Muscle of back (tissue), 13 donors: ENCODE measurements at places on chromosomes 5 and 9. TPM values are rescaled to one million over a fixed set of nuclear protein-coding genes. Genes with fewer than 3 reads are reported as not detected.

ZFP2 gene
- polyA plus RNA-seq = 2.8 TPM

KIF4B gene
- 0.16 TPM for polyA plus RNA-seq

FAXDC2 gene
- polyA plus RNA-seq = 14.1 TPM

PTGES gene
- polyA plus RNA-seq = 14.3 TPM

AJM1 gene
- 1.7 TPM for polyA plus RNA-seq

IFNA13 gene
- not detected for polyA plus RNA-seq

ANKRD55 gene
- polyA plus RNA-seq = 0.45 TPM

PCDHA7 gene
- polyA plus RNA-seq = 0.16 TPM

PPP3R2 gene
- polyA plus RNA-seq = not detected

UGT3A1 gene
- polyA plus RNA-seq = 47.3 TPM

CCNO gene
- polyA plus RNA-seq = 0.26 TPM

DNA sequence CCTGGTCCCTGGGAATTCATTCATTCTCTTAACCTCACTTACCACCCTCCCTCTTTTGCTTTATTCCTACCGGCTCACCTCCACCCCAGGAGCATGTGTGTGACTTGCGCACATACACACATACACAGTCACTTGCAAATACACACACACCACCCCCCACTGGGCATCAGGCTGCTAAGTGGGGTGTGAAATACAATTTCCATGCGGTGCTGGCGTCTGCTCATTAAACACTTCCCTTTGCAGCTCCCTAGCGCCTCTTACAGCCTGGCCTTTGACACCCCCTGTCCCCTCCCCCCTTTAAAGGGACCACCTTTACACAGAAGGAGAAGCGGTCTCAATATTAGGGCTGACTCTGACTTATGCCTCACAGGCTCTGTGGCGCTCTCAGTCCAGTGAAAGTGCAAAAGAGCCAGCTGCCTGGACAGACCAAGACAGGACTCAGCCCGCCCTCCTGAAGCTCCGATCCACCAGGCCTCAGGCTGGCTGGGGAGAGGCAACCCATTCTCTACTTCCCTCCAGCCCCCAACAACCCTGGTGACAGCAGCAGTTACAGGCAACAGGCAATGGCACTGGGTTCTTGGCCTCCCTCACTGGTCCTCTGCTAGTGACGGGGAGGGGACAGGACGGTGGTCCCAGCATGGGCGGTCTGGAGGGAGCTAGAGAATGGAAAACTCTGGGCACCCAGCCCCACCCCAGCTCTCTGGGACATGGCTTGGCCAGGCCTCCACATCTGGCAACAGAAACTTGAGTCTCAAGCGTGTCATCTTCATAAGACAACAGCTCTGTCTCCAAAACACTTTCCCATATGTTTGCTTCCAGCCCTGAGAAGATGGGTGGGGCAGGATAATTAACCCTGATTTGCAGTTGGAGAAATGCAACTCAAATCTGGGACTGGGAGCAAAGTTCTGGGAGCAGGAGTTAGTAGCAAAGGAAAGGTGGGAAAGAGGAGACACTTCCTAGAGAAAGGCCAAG lies 12.0 kb downstream of the ENHO start:
- DNase-seq = peak; percentile 71

DNA sequence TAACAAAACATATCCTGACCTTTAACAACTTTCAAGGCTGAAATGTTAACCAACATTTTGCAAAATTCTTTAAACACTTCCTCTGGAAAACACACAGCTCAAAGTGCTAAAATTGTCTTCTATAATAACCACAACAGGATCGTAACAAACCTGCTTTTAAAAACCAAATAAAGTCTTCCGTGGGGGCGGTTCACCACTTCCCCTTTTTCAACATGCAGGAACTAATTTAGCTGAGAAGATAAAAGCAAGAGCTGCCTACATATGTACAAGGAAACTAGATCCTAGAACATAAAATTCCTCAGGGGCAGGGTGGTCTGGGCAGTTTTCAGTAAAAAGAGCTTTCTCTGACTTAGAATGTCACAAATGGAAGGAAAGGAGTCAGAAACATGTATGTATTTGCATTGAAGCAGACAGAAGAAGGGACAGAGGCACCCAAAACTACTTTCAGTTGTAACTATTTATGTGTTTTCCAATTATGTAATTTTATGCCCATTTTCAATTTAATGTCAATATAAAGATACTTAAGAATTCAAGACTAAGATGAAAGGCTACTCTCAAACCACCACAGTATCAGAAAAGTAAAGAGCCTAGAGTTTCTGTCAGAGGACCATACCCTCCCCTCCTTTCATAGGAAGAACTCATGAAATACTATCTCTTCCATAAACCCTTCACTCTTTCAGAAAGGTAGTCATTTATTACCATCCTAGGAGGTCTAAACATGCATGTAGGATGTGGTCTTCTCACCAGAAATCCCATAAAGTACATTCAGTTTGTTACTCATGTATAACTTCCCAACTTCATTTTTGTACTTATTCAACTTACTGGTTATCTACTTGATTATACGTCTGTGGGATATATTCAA lies 185.9 kb upstream of the RASA1 start:
- DNase-seq = peak; percentile 10

DNA sequence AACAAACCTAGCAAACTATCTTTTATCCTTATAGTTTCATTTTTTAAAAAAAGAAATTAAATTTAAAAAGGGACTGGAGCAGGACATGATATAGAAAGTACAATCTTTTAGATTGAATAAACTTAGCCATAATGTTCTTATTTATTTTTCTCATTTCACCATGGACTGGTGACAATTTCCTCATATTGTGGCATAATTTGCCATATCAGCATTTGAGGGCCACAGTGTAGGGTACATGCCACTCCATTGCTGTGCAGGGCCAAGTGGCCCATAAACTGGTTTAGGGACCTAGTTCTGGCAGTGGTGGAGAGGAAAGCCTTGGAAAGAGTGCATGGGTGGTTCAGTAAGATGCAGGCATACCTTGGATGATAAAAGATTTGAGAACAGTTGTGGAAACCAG lies 232.9 kb upstream of the ELL2 start:
- DNase-seq = no peak

- no peak for DNase-seq
Measured at GRCh38 chr9:7542126-7542525, 257.5 kb downstream of the DMAC1 start.

GRCh38 chr5:133234273-133234672 lies 182.5 kb downstream of the HSPA4 start:
- no peak for DNase-seq

DNA sequence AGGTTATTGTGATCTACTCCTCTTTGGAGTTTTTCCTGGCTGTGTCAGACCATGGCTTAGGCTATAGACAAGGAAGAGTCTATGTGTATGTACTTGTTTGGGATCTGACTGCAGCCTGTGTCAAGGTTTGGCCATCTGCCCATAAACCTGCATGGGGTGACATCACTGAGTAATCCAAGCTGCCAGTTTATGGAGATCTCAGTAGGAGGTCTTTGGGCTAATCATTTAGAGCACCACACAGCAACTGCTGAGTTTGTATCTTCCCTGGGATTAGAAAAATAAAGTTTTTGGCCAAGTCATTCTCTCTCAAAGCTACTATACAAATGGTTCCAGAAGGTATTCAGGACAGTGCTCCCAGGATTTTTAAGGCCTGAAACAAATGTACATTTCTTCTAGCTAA lies 65.5 kb upstream of the HSPB3 start:
- DNase-seq = peak; percentile 91

- DNase-seq = peak; percentile 68
Measured at GRCh38 chr5:139422307-139422893, 16.9 kb downstream of the DNAJC18 start.

GRCh38 chr9:37229882-37230482 lies 109.6 kb downstream of the ZCCHC7 start:
- no peak for DNase-seq

GRCh38 chr5:132476876-132477781 lies 13.4 kb downstream of the IRF1 start:
- no peak for DNase-seq

GRCh38 chr9:130532426-130533080 lies 46.8 kb upstream of the FUBP3 start:
- no peak for DNase-seq

- no peak for DNase-seq
Measured at GRCh38 chr5:113237893-113238292, 196.9 kb downstream of the TSSK1B start.

DNA sequence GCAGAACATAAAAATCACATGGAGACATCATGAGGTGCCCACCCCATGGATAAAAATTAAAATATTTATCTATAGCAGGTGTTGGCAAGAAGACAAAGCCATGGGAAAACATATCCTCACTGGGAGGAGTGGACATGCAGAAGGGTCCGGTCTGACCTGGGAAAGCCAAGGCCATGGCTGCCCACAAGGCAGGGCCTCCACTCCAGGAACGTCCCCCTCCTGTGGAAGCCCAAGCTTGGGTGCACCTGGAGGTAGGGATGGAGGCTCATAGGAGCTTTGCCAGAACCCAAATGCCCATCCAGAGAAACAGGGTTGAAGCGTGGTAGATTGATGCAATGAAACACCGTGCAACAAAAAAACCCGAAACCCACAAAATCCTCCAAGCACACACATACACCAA lies 81.4 kb upstream of the COL5A1 start:
- no peak for DNase-seq

DNA sequence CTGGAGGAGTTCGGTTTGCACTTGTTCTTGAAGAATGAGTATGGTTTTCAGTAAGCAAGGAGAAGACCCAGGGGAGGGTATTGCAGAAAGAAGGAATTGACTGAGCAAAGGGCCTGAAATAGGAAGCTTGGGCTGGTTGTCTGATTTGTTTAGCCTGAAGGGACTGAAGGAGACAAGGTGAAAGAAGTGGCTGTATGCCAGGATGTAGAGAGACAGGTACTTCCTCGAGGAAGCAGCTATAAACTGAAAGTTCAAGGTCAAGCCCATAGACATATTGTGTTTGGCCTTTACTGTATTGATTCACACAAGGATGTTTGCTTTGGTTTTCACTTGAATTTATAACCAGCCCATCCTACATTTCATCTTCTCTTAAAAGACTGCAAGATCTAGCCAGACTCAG lies 183.1 kb downstream of the PALM2AKAP2 start:
- no peak for DNase-seq

DNA sequence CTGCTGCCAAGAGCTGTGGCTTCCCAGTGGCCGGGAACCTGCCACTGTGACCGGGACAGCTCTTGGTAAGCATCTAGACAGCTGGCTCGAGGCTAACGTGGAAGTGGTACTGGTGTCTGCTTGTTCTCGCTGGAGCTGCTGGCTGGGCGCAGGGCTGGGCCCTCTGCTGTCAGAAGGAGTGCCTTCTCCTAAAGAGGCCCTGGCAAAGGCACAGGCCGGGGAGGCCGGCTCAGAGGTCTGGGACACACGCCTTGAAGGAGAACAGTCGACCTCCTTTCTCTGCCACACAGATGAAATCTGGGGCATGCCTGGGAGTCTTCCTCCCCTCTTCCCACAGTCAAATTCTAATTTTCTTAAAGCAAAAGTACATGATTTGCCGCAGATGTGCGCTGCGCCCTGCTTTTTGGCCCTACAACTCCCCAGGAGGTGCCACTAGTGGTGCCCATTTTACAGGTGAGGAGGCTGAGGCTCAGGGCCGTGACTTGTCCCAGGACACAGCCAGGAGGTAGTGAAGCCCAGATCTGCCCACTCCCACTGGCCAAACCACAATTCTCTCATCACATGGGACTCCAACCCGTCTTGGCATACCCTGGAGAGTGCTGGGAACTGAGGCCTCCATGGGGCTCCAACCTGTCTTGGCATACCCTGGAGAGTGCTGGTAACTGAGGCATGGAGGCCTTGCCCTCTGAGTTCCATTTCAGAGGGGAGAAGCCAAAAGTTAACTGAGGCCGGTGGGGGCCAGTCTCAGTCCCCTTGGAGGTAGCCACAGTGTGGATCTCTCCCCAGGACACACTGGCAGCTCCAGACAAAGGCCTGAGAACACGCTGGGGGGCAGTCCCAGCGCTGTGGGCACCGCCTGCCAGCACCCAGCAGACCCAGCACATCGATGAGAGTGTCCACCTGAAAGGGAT lies 12.0 kb upstream of the RXRA start:
- DNase-seq = no peak

GRCh38 chr9:113131689-113132151 lies 19.1 kb upstream of the SLC31A2 start:
- peak; percentile 28 for DNase-seq

DNA sequence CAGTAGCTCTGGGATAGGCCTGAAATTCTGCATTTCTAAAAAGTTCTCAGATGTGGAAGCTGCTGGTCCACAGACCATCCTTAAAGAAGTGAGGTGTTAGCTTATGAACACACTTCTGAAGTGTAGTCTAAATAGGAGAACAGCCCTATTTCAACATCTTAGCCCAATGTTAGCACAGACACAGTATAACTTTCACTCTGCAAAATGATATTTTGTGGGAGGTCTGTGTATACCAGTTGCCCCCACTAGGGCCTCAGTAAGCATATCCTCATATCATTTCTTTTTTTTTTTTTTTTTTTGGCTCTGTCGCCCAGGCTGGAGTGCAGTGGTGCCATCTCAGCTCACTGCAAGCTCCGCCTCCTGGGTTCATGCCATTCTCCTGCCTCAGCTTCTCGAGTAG lies 7.5 kb upstream of the HABP4 start:
- DNase-seq = no peak

DNA sequence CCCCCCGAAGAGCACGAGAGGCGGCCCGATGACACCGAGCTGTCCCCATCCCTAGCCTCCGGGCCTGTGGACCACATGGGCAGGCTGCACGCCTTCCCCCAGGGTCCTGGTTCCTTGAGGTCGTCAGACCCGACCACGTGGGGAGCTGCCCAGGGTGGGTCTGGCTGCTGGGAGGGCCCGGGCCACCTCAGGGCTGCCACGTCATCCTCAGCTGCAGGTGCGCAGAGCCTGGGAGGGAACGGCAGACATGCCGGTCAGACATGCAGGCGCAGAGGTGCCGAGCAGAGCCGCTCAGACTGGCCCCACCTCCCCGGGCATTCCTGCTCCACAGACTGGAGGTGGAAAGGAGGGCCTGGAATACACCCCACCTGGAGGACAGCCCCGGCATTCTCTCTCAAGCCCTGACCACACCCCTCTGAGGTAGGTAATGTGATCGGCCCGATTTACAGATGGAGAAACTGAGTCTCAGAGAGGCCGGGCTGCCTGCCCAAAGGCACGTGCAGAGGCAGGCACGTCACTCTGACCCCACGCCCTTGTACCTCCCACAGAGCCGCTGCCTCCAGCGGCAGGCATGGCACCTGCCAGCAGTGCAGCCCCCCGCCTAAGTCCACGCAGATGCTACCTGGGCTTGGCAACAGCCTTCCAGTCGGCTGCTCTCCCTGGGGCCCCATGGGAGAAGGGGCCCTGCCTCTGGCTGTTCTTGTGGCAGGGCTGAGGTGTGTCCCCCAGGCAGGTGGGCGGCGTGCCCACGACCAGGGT lies 649 bp downstream of the CCDC187 start:
- DNase-seq = no peak

GRCh38 chr5:179771311-179771895 lies 22.4 kb upstream of the LTC4S start:
- no peak for DNase-seq
